ENCODE measurements at places on chromosomes 6 and 20.
A peak's percentile ranks its signal among the peaks of the same experiment; 100 is the strongest.

GRCh38 chr6:100549406-100550167 is 84.9 kb upstream of the SIM1 start:
- DNase-seq, result no peak

GRCh38 chr6:166008441-166009369 is 158.9 kb downstream of the TBXT start:
- DNase-seq, result no peak

- no peak for DNase-seq
Observed at GRCh38 chr6:128230267-128230989, 290.0 kb downstream of the PTPRK start.

- DNase-seq, result peak; percentile 39
Observed at GRCh38 chr6:166515072-166515810, 71.2 kb downstream of the RAMACL start.

DNA sequence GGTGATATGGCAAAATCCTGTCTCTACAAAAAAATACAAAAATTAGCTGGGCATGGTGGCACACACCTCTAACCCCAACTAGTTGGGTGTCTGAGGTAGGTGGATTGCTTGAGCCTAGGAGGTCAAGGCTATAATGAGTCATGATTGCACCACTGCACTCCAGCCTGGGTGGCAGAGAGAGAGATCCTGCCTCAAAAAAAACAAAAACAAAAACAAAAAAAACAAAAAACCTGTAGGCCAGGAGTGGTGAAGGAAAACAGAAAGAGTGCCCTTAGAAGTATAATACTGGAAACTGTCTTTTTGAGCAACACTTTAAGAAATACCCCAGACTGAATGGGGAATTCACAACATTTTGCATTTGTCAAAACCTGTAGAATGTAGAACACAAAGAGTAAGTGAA is 85.3 kb downstream of the JARID2 start:
- DNase-seq, result no peak

- DNase-seq, result no peak
Observed at GRCh38 chr6:88134575-88134974, 31.6 kb downstream of the CNR1 start.

- DNase-seq, result no peak
Observed at GRCh38 chr6:26440977-26441358, 664 bp downstream of the BTN3A3 start.

GRCh38 chr6:76790045-76790796 is 673.1 kb downstream of the HTR1B start:
- DNase-seq, result no peak

DNA sequence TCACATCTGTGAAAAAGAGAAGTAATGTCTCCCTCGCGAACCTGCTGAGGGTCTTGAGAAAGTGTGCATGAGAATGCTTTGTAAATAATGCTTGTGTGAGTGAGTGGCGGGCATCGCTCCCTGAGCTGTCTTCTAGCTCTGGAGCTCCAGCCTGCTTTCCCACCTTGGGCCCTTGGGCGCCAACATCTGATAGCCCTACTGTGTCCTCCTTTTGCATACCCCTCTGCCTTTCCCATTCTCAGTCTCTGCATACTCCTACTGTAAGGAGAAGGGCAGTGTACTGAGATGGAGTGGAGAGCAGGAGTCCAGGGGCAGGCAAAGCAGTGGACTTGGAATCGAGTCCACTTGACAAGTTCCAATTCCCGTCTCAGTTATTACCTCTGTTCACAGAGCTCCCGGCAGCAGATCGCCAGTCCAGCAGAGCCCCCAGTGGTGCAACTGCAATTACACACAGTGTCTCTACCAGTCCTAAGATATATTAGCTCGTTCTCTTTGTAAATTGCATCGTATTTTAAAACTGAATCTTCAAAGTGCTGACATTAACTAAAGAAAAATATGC is 847 bp upstream of the NCR2 start:
- DNase-seq, result no peak
